ENCODE measurements at places on chromosomes 5 and 9.
A peak's percentile ranks its signal among the peaks of the same experiment; 100 is the strongest.

DNA sequence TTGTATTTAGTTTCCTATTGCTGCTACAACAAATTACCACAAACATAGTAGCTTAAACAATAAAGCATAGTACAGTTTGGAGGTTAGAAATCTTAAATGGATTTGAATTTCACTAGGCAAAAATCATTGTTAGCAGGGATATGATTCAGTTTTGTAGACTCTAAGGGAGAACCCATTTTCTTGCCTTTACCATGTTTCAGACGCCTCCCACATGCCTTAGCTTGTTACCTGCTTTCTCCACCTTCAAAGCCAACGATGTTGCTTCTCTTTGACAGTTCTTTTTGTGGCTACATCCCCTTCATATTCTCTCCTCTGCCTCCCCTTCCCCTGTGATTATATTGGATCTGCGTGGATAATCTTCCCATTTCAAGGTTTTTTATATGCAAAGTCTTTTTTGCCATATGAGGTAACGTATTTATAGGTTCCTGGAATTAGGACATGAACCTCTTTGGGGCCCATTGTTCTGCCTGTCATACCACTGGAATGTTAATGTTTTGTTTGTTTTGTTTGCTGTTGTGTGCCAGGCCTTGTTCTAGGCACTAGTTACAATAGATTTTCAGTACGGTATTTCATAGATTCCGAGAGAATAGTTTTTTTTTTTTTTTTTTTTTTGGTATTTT, 54.1 kb downstream of the UHRF2 start:
- DNase-seq = no peak

DNA sequence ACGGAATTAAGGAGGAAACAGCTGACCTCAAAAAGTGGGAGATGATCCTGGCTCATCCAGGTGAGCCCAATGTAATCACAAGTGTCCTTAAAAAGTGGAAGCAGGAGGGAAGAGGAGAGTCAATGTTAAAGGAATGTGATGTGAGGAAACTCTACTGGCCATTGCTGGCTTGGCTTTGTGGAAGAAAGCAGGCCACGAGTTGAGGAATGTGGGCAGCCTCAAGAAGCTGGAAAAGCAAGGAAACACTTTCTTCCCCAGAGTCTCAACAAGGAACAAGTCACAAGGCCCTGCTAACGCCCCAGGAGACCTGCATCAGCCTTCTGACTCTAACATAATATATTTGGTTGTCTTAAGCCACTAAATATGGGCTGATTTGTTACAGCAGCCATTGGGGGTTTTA, 252.8 kb downstream of the PSAT1 start:
- no peak for DNase-seq

- DNase-seq = no peak
Observed at GRCh38 chr5:111706345-111706744, 50.6 kb downstream of the NREP start.

GRCh38 chr9:126682928-126683697, 69.4 kb downstream of the LMX1B start:
- DNase-seq = no peak

- no peak for DNase-seq
Observed at GRCh38 chr5:56314529-56314928, 81.4 kb upstream of the ANKRD55 start.

DNA sequence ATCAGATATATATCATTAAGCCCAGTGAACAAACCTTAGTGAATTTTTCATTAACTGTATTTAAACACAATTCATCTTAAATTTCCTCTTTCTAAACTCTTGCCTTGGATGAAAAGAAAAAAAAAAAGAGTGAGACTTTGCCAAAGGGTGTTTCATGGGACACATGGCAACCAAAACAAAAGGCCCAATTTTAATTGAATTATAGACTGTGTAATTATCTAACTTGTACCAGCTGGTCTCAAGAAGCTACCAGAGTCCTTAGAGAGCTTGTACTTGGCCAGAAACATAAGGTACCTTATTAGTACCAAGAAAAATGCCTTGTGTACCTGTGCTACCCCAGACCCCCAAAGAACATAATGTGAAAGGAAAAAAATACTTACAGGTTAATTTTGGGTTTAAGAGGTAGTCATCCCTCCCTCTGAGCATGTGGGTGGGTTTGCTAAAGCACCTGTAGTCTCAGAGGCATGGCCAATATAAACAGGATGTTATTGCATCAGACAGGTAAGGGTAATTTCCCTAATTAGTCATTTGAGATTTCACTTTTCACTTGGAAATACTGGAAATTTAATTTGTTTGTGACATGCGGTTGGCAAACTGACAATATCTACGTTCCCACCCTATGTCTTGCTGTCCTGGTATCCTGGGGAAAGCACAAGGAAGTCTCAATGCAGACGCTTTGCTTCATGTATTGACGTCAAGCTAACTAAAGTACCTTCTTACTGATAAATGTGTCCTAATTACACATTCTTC, 90.1 kb downstream of the SNCAIP start:
- DNase-seq = no peak

DNA sequence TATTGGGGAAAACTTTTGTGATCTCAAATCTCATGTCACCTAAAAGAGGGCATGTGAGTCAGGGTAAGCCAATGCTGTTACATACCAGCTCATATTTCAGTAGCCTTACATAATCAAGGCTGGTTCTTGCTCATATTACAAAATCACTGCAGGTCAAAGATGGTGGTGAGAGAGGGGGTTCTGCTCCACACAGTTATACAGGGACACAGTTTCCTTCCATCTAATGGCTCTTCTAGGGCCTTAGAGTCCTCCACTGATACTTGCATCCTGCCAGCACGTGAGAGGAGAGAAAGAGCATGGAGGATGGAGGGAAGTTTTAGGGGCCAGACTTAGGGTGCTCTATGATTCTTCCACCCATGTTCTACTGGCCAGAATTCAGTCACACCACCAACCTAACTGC, 130.0 kb downstream of the LIFR start:
- DNase-seq = no peak

DNA sequence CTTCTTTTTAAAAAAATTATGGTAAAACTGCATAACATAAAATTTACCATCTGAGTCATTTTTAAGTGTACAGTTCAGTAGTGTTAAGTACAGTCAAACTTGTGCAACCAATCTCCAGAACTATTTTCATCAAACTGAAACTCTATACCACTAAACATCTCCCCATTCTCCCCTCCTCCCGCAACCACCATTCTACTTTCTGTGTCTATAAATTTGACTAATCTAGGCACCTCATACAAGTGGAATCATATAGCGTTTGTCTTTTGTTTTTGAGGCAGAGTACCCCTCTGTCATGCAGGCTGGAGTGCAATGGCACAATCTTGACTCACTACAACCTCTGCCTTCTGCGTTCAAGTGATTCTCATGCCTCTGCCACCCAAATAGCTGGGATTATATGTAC, 24.0 kb upstream of the EBF1 start:
- no peak for DNase-seq

- DNase-seq = no peak
Observed at GRCh38 chr9:8188723-8189407, 389.3 kb upstream of the DMAC1 start.

DNA sequence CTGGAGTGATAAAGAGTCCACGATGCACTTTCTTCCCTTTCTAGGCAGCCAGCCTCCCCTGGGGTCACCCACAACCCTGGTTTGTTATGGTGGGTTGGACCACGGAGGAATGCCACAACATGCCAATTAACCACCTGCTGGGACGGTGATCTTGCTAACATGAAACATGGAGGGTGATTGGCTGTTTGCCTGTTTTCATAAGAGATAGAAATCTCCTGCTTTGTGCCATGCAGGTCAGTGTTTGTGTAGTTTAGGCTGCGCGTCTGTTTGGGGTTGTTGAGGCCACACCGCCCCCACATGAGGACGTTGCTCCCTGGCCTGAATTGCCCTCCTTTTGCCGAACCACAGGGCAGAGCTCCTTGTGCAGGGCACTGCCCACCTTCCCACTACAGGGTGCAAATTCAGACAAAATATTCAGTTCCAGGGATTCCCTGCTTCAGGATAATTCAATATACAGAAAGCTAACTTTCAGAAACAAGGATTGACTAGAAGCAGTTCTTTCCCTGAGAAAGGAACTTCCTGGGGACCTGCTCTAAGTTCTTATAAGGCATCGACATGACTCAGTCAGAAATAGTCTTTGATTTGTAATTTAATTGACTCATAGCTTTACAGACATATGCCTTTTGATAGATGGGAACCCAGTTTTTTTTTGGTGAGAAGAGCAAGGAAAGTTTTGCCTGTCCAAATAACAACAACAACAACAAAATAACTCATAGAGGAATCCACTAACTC, 427.6 kb downstream of the GADD45G start:
- DNase-seq = no peak

DNA sequence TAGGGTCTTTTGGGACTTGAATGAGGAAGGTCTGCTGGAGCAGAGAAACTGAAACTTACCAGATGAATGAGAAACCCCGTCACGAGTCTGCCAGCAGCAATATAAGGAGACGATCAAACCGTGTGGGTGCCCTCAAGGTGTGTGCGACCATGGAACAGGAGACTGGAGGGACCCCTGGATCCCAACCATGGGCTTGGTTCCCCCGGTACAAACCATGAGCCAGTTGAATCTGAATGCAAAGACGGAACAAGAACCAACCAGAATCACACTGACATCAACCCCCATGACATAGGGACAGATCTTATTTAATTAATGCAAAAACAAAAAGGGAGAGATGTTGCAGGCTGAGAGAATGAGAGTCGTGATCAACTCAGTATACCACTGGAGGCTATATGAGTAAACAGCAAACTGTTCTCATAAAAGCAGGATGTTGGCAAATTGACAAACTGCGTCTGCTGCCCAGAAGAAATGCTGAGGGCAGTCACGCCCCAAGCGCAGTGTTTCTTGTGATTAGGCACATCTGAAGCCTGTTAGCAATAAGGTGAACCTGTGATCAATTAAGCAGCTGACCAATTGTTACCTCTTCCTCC, 475.5 kb upstream of the ACO1 start:
- DNase-seq = no peak

- no peak for DNase-seq
Observed at GRCh38 chr9:374736-375135, 160.1 kb downstream of the DOCK8 start.

DNA sequence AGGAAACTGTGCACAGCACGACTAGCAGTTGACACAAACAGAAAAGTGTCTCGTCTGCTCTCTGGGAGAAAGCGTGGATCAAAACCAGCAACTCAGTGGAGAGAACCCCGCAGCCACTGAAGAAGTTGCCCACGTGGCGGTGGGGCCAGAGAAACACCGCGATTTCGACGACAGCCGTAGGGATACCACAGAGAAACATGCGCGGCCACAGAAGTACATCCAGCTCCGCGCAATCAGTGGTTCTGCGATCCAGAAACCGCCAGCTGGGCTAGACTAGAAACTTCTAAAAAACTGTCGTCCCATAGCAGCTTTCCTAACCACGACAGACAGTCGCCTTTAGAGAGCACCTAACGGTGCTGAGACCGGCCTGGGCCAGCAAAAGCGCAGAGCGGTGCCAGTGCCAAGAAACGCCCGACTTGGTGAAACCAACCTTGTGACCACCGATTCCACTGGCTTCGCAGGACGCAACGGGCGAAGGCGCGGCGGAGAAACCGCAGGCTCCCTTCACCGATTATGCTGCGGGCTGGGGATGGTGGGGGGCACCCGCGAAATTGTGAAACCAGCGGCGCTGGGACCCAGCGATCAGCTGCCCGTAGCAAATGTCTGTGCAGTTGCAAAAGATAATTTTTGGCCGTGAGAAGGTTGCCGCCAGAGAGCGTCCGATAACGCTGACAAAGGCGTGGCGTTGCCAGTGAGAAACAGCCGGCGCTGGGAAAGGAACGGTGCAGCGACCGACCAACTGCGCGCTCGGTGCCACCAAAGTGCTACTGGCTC, 2.7 kb upstream of the ANXA2R start:
- peak; percentile 60 for DNase-seq

DNA sequence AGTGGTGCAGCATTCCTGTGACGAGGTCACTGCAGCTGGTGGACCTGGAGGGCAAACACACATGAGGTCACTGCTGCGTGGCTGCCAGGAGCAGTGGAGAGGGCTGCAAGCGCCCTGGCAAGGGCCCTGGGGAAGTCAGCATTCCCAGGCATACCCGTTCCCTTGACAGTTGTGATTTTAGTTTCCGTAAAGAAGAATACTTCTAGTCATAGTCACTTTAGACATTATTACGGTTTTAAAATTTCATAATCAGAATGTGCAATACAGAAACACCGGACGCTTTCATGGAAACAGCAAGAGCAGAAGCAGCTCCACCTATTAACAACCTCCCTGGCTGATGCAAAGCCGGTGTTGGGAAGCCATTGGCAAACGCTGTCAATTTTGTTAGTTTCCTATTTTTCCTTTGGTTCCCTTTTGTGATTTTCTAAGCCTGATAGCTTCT, 129.8 kb downstream of the GADD45G start:
- DNase-seq = no peak

- DNase-seq = no peak
Observed at GRCh38 chr9:136036848-136037247, 58.2 kb downstream of the NACC2 start.

GRCh38 chr5:54700986-54701578, 183.5 kb downstream of the SNX18 start:
- no peak for DNase-seq

GRCh38 chr5:137822158-137822764, 45.4 kb upstream of the MYOT start:
- peak; percentile 51 for DNase-seq

- DNase-seq = no peak
Observed at GRCh38 chr5:62708481-62709325, 130.1 kb downstream of the LRRC70 start.

GRCh38 chr5:90301248-90301647, 108.3 kb downstream of the CETN3 start:
- DNase-seq = no peak

DNA sequence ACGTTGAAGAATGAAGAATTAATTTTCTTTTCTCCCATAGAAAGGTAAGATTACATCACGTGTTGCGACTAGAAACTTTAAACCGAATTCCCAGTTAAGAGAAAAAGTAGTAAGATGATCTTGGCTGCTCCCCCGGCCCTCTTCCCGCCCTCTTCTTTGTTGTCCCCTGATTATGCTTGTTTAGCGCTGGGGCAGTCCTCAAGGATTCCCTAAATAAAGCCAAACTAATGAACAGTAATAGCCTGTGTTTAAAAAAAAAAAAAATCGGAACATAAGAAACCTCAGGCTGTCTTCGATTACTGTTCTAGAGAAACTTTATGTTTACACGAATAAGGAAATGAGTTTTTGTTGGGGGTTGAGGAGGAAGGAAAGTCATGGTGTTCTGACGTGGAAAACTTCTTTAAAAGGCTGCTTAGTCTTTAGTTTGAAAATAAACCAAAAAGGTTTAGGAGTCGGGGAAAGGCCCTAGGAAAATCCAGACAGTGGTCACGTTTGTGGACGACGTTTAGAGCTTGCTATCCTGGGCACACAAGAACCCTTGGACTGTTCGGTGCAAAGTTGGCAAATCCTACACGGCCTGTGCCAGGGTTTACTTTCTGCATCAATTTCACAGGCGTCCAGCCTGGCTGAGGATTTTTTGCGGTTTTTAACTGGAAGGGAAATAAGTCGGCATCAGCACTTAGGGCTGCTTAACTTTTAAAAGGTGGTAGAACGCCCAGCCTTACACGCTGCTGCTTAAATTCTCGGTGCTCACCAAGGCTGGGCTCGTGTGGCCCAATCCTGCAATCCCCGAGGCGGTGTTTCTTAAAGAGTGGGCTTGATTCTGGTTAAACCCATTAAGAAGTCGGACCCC, 1.1 kb upstream of the MAT2B start:
- peak; percentile 40 for DNase-seq
